RPMI7951 (cell line): ENCODE measurements at places on chromosomes 13 and 19. TPM values are rescaled to one million over a fixed set of nuclear protein-coding genes. Genes with fewer than 3 reads are reported as not detected.

GRCh38 chr13:100602493-100603111 is 14.0 kb upstream of the GGACT start:
- no peak for DNase-seq

The ARRDC5 gene
- not detected in 2 replicates for total RNA-seq

The KLK8 gene
- total RNA-seq: not detected in 2 replicates

The CYP4F12 gene
- total RNA-seq: 0.20 TPM in 1 of 2 replicates, not detected in the other
